ENCODE measurements at places on chromosomes 4 and X. TPM values are rescaled to one million over a fixed set of nuclear protein-coding genes. Genes with fewer than 3 reads are reported as not detected.

DNA sequence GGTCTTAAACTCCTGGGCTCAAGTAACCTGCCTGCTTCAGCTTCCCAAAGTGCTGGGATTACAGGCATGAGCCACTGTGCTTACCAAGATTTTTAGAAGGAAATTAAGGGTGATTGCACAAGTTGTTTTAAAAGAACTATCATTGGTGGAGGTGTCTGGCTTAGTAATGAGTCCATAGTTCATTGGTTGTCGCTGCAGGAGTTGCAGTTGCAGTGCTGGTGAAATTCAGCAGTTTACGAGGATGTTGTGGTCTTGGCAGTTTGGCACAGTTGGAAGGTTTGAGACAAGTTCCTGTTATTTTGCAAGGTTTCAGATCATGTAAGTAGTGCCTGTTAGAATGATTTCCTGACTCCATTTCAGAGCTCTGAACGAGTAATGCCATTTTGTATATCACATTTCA lies 48.1 kb downstream of the RAB40AL start:
- DNase-seq = no peak

- DNase-seq = no peak
These were observed 714.2 kb upstream of the PCDH7 start for GRCh38 chr4:30005995-30006394.

GRCh38 chr4:12729384-12729783 lies 754.8 kb downstream of the RAB28 start:
- DNase-seq = no peak

DNA sequence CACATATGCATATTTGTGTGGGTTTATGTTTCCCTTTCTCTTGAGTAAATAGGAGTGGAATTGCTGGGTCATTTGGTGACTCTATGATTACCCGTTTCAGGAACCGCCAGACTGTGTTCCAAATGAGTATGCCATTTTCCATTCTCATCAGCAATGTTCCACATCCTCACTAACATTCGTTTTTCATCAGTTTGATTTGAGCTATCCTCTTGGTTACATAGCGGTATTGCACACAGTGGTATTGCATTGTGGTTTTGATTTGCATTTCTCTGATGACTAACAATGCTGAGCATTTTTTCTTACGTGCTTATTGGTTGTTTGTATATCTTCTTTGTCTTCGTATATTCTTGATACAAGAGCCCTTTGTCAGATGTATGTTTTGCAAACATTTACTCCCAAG lies 218.0 kb upstream of the AMOT start:
- no peak for DNase-seq

UCP1 gene
- 0.22 TPM for polyA plus RNA-seq

DNA sequence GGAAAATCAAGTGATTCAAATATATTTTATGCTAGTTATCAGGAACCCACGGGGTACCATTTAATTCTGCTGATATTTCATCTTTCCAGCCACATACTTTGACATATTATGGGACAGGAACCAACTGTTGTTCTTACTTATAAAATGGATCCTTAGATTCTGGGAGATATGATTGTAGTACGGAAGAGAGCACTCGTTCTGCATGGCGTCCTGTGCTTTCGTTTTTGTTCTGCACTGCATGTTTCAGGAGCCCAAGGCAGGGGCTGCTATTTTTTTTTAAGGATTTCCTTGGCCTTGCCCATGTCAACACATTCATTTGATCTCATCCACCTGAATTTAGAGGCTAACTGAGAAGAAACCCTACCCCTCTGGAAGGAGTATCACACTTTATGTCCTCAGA lies 245.5 kb upstream of the TLL1 start:
- DNase-seq = no peak

TCEAL6 gene
- polyA plus RNA-seq = not detected

DNA sequence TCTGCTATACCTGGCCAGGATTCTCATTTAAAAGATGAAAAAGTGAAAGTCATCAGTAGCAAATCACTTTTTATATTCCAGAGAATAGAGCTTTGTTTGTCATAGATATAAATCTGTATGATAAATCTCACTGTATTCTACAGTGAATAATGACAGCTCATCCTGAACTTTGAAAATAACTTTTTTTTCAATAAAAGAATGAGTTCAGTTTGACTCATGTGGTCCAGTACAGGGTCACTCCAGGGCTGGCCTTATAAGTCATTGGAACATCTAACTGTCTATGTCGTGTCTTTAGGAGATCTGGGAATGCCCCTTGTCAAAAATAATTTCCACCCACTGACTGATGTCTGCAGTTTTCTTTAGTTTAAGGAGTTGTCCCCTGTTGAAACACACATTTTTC lies 18.5 kb upstream of the CXCL8 start:
- no peak for DNase-seq

DNA sequence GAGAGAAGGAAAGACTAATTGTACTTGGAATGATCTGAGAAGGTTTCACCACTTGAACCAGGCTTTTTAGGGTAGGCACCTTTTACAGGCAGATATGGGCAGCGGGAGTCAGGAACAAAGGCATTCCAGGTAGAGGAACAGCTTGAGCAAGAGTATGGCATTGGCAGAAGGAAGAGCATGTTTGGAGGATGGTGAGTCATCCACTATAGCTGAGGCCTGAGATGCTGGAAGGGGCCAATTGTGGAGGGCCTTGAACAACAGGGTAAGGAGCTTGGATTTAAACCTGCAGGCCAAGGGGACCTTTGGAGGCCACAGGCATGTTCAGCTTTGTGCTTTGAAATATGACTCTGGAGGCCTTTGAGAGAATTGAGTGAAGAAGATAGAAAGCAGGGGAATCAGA lies 32.2 kb downstream of the PFKFB1 start:
- DNase-seq = no peak

GYG2 gene
- polyA plus RNA-seq = 0.73 TPM

GRCh38 chrX:49754233-49754857 lies 58.6 kb upstream of the PAGE1 start:
- peak; percentile 11 for DNase-seq

OTC gene
- polyA plus RNA-seq = 0.20 TPM

GRCh38 chr4:165628572-165628971 lies 244.5 kb upstream of the TLL1 start:
- DNase-seq = no peak

- no peak for DNase-seq
These were observed 35.7 kb upstream of the CDS1 start for GRCh38 chr4:84547211-84547610.

DNA sequence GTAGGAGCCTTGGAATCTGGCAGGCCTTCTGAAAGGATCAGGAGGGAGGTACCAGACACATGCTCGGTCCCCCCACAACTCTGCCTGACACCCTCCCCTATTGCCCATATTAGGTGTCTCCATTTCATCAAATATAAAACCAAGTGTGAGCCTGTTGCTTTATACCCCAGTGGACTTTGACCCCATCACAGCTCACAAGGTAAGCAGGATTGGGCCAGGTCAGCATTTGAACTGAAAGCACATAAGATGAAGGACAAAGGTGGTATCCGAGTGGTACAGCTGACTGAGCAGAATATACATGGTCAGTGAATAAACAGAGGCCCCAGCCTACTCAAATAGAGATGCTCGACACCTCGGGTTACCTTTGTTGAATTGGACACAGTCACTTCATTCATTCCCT lies 20.0 kb downstream of the SLC25A43 start:
- no peak for DNase-seq

DNA sequence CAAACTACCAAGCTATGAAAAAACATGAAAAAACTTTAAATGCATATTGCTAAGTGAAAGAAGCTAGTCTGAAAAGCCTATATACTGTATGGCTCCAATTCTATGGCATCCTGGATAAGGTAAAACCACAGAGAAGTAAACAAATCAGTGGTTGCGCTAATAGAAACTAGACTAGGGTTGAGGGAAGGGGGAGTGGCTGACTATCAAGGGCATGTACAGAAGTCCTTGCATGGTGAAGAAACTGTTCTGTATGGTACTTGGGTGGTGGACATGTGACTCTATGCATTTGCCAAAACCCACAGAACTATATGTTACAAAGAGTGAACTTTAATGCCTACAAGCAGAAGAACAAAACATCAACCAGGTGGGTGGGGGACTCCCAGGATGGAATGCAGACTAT lies 96.8 kb downstream of the MTMR1 start:
- DNase-seq = no peak

DDIT4L gene
- 0.49 TPM for polyA plus RNA-seq

SOD3 gene
- 31.9 TPM for polyA plus RNA-seq

- no peak for DNase-seq
These were observed 58.1 kb upstream of the GBA3 start for GRCh38 chr4:22634541-22635181.

GRCh38 chr4:178462710-178463109 lies 1020.5 kb upstream of the AGA start:
- DNase-seq = no peak

Data from heart right ventricle (tissue), 16 donors.